ENCODE measurements at places on chromosomes 7 and 10.

DNA sequence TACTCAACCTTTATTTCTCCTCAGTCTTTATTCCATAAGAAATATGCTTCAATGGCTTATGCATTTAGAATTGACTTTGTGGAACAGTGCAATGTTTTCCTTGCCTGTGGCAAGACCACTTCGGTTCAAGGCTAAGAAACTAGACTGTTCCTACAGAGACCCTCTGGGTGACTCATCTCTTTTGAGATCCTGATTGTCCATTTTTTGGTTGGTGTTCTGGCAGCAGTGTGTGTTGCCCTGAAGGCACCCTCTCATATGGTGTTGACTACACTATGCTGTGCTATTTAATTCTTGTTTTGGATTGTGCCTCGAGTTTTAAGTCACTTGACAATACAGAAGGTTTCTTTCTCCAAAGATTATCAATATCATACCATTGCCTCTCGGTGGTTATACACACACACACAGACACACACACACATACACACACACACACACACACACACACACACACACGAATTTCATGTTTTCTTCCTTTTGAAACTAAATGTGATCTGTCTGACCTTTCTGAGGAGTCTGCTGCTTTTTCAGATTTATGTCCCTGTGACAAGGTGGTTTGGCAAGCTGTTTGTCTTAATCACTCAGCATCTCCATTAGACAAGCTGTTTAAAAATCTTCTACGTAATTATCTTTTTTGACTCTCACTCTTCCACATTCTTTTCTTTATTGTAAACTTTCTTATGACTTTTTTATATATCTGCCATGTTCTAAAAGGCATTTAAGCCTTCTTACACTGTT, 187.2 kb downstream of the VTI1A start:
- DNase-seq = no peak

DNA sequence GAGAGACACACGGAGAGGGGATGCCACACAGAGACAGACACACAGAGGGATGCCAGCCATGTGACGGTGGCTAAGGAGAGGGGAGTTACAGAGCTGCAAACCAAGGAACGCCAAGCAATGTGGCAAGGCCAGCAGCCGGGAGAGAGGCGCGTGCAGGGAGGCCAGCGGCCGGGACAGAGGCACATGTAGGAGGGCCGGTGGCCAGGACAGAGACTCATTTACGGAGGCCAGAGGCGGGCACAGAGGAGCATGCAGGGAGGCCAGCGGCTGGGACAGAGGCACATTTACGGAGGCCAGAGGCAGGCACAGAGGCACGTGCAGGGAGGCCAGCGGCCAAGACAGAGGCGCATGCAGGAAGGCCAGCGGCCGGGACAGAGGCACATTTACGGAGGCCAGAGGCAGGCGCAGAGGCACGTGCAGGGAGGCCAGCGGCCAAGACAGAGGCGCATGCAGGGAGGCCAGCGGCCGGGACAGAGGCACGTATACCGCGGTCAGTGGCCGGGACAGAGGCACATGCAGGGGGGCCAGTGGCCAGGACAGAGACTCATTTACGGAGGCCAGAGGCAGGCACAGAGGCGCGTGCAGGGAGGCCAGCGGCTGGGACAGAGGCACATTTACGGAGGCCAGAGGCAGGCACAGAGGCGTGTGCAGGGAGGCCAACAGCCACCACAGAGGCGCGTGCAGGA, 40.4 kb downstream of the INSIG1 start:
- DNase-seq = no peak

DNA sequence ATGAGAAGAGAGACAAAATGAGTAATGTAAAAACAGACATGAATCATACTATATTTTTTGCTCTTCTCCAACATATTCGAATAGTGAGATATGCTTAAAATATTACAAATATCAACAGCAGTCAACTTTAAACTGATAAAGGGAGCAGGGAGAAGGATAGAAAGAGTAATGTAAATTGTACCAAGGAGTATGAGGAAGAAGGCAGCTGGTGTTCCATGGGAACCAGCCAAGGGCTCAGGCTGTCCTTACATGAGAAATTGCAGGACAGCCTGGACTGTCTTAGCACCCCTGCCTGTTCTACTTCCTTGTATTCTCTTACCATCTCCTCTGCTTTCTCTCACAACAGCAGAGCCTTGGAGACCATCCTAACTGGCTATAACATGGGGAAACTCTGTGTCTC, 128.7 kb downstream of the TSPAN12 start:
- DNase-seq = no peak

DNA sequence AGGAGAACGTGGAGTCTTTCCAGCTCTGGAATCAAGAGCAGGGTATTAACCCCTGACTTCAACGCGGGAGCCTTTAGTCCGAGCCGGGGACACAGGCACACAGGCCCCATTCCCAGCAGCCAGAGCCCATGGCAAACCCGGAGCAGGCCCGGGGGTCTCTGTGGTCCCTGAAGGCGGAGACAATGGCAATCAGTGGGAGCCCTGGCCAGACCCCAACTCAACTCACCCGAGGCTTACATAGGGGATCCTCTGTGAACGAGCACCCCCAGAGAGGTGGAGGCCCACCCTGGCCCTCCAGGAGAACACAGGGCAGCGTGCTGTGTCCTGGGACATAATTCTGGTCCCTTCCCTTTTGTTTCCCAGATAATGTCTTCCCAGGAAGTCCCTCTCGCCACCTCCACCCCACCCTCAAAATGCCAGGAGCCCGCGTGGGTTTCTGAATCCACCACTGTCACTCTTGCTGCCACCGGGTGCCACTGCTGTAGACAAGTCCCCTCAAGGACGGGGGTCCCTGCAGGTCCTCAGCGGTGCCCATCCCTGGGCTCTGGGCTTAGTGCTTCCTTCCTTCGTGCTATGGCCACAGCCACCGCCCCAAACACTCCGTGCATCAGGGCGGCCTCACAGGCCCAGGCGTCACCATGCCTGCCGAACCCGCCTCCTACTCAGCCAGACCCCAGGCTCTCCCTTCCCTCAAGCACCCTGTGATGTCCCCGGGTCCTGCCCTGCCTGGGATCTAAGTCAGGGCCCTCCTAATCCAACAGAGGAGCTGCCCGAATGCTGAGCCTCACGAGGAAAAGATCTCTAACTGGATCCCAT, 28.6 kb upstream of the PPP2R2D start:
- no peak for DNase-seq

DNA sequence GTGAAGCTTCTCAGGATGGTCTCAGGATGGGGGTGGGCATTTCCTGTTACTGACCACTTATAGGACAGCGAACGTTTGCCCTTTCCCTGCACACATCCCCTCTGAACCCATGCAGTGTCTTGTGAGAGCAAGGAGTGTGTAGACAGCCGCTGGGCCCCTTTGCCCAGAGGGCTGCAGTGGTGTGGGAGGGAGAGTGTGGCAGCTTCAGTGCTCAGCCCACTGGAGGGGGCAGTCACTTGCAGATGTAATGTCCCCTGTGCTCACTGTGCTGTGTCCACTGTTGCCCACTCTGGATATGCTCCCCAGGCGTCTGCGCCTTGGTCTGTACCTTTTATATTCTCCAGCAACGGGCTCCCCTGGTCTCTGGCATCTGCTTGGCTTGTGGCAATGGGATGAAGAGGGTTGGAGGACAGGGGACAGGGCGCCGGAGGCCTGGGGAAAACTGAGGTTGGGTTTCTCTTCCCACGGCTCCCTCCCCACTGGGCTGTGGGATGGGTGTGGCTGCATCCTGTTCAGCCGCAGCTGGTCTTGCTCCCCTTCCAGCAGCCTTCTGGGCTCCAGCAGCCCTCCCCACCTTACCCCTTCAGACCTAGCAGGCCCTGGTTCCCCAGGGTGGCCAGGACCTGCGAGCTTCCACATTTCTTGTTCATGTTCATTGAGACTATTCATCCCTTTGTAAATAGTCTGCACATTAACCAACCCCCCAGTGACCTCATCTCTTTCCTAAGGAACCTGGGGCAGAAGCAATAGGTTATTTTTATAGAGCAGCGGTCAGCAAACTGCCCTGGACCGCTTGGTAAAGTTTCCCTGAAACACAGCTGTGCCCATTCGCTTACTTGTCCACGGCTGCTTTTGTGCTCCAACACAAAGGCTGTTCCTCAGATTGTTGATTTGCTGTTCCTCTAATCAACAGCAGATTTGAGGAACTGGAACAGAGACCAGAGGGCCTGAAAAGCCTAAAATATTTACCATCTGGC, 6.1 kb downstream of the ZNF789 start:
- no peak for DNase-seq
